NB4 (cell line): ENCODE measurements at places on chromosomes 4 and X.

DNA sequence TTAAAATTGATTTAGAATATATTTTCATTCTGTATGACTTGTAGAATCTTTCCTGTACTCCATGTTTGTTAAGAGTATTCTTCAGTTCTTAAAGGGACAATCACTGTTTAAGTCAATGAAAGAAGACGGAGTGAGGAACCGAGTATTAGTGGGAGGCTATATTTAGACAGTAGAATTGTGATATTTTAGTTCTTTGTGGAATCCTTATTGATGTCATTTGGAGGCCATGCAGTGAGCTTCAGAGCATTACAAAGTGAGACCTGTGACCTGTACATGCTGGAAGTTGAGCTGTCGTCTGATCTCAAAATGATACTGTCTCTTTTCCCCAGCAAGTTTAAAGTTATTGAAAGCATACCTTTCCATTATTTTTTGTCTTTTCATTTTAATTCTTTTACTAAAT lies 394.7 kb downstream of the GALNTL6 start:
- no peak for DNase-seq

DNA sequence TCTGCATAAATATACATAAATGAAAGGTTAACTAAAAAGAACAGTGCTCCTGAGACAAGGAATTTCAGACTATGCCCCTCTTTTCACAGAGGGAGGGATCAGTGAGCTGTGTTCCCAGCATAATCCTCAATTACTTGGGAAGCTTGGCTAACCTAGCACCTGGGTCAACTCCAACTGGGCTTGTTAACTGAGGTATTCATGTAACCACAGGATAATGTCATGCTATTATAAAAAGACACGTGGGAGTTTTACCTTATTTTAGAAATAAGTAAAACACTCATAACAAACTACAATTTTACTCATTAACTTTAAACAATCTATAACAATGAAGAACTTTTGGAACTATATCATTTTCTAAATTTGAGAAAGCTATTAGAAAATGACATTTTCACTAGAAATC lies 48.6 kb downstream of the RPGR start:
- no peak for DNase-seq

GRCh38 chr4:123106747-123107146 lies 184.3 kb upstream of the NUDT6 start:
- DNase-seq, result no peak

DNA sequence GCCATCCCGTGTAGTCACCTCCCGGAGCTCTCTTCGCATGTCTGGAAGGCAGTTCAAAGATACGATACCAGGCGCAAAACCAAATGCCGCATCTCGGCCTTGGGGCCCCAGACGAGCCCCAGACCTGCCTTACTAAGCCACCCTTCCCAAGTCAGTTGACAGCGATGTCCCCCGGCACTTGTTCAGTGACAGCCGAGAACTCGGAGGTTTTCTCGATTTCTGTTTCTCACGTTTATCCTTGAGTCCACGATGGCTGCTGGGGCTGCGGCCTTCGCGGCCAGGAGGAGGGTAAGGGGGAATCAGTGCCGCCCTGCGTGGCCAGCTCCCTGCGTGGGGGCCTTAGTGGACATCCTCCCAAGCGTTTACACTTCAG lies 7.3 kb downstream of the MAEA start:
- no peak for DNase-seq

GRCh38 chrX:34238896-34239295 lies 106.8 kb upstream of the FAM47A start:
- no peak for DNase-seq

DNA sequence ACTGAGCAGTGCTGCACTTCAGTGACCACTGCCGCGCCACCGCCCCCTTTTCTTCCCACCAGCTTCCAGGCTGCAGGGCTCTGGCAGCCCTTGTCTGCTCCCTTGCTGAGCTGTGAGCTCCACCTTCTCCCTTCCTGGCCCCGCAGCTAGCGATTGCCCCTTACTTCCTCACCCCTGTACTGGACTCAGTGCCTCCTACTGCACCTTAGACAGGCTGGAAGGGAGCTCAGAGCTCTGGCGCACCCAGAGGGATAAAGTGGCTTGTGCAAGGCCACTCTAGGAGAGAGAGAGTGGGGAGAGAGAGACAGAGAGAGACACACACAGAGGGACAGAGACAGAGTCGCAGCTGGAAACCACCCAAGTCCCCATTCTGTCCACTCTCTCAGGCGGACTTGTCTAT lies 6.0 kb downstream of the RASL11B start:
- DNase-seq, result peak; percentile 8

GRCh38 chr4:89755220-89755619 lies 81.7 kb downstream of the SNCA start:
- no peak for DNase-seq

GRCh38 chrX:40009462-40009851 lies 88.3 kb downstream of the BCOR start:
- DNase-seq, result peak; percentile 42

- DNase-seq, result no peak
Observed at GRCh38 chr4:16255730-16256129, 29.5 kb upstream of the TAPT1 start.
